ENCODE measurements at places on chromosomes 7 and 10.

DNA sequence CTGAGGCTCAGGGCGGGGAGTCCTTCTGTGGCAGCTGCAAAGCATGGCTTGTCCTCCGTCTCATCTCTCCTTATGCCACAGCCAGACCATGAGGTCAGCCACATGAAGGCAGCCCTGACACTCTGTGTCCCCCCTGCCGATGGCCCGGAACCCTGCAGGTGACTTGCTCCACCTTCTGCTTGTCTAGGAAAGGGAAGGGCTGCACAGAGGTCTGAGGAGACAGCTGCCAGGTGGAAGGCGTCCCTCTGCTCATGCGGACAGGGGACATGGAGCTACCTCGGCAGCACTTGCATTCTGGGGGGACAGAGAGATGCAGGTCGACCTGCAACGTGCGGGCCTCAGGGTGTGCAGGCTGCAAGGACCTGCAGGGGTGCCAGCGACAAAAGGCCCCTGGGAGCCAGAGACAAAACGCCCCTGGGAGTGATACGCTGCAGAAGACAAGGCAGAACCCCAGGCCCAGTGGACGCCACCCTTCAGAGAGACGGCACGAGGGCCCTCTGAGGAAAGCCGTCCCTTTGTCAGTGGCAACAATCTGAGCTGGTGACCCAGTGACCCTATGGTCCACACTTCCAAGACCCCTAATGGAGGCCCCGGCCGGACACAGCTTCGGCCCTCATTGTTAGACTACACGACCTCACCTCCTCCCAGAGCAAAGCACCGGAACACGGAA lies 205.2 kb upstream of the PPP2R2D start:
- DNase-seq = no peak

GRCh38 chr10:123151737-123152135 lies 2.5 kb upstream of the BUB3 start:
- DNase-seq = no peak

DNA sequence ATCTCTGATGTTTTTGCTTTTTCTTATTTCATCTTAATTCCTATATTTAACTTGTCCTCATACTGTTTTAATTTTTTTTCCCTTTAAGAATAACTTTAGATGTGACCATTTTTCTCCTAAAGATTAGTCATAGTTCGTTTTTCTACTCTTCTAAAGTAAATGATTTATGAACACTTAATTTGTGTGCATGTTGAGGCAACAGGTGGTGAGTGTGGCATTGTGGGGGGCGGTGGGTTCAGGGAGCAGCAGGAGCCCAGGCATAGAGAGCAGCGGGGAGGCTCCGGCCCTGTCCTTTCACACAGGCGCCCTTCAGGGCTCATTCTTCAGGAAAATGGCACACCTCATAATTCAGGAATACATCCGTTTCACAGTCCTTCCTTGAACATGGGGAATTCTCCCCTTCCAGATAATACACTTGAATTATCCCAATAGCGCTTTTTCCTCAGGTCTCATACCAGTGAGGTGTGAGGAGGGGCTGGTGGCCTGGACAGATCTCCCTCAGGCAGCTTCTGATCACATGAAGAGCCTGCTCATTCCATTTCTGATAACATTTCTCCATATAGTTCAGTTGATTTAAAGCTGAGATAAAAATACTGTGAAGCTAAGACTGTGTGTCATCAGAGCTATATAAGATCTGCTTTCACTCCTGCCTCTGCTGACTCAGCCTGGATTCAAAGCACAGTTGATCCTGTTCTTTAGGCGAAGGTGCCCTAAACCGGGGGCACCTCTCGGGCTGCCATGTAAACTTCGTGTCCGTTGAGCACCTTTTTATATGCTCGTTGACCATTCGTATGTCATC lies 40.2 kb downstream of the CUL1 start:
- no peak for DNase-seq

DNA sequence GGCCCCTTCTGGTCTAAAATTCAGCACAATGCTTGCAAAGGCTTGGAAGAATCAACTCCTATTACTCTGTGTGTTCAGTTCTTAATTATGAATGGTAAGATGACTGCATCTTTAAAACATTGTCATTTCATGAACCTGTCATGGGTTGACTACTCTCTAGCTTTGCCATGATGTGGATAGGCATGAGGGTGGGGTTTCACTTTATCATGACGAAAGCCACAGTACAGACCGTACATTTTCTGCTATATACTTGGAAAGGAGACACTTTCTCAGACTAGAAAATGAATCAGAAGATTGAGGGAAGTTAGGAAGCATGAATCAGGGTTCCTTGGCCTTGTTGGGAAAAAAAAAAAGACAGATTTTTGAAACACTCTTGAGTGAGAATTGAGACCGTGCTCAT lies 19.7 kb upstream of the MSRB2 start:
- DNase-seq = no peak

DNA sequence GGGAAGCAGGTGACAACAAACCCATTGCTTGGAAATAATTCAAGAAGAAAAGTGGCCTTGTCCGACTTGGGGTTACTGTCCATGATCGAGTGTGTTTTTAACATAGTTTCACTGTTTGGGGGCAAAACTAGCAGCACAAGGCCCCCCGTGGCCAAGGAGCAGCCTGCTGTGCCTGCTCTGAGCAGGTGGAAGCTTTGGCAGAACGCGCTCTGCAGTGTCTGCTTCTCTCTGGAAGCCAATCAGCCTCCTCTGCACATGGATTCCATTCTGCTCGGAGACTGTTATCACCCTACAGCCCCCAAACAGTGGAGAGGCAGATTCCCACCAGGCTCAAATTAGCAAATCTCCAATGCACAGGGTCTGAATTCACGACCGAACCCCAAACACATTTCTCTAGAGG lies 7.3 kb upstream of the TCERG1L start:
- no peak for DNase-seq

DNA sequence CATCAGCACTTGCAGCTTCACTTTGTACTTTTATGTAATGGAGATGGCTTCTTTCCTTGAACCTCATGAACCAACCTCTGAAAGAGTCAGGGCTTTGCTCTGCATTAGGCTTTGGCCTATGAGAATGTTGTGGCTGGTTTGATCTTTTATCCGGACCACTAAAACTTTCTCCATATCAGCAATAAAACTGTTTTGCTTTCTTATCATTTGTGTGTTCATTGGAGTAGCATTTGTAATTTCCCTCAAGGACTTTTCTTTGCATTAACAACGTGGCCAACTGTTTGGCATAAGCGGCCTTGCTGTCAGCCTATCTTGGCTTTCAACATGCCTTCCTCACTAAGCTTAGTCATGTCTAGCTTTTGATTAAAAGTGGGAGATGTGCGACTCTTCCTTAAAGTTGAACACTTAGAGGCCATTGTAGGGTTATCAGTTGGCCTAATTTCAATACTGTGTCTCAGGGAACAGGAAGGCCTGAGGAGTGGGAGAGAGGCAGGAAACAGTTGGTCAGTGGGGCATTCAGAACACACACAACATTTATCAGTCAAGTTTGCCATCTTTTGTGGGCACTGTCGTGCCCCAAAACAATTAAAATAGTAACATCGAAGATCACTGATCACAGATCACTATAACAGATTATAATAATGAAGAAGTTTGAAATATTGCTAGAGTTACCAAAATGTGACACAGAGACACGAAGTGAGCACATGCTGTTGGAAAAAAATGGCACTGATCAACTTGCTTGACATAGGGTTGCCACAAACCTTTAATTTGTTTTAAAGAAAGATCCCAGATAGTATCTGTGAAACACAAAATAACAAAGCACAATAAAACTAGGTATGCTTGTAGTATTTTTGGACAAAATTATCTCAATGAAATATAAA lies 64.7 kb downstream of the NRF1 start:
- DNase-seq = no peak

GRCh38 chr7:118689403-118689802 lies 464.9 kb downstream of the ANKRD7 start:
- DNase-seq = no peak

DNA sequence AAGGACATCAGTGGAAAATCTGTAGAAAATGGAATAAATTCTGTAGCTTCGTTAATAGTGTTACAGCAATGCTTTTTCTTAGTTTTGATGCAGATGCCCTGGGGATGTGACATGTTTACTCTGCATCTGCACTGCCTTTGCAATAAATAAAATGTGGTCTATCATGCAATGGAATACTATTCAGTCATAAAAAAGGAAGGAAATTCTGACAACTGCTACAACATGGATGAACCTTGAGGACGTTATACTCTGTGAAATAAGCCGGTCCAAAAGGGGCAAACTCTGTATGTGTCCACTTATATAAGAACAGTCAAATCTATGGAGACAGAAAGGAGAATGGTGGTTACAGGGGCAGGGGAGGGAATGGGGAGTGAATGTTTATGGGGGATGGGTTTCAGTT lies 13.5 kb downstream of the GRIFIN start:
- no peak for DNase-seq

GRCh38 chr10:117431160-117431559 lies 55.9 kb upstream of the PDZD8 start:
- DNase-seq = no peak

- DNase-seq = no peak
Measured at GRCh38 chr10:119526621-119527592, 15.6 kb downstream of the RGS10 start.

GRCh38 chr7:140551355-140552239 lies 72.3 kb upstream of the MKRN1 start:
- no peak for DNase-seq

DNA sequence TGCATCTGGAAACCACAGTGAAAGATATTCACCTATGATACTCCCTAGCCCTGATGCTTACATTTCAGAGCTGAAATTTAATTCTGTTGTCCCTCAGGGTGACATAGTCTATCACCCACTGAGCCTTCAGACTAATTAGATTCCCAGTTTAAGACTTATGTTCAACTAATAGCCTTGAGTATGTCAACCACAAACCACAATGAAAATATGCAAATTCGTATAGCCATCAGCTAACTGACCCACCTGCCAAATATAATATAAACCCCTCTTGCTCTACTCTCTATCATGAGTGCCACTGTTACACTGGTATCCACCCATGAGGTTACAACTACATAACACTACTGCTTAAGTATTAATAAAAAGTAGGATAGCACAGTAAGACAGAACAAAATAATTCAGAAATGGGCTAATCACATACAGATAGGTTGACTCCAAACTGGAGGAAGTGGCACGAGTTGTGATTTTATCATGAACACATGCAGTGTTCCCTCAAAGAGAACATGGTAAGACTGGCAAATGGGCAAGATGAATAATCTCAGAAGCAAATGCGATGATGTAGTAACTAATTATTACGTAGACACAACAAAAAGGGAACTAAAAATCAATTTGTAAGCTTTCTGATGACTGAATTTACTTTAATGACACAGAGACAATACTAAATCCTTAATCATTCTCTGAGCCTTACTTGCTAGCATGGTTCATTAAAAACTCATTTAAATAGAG lies 290.6 kb downstream of the PARD3 start:
- DNase-seq = no peak

DNA sequence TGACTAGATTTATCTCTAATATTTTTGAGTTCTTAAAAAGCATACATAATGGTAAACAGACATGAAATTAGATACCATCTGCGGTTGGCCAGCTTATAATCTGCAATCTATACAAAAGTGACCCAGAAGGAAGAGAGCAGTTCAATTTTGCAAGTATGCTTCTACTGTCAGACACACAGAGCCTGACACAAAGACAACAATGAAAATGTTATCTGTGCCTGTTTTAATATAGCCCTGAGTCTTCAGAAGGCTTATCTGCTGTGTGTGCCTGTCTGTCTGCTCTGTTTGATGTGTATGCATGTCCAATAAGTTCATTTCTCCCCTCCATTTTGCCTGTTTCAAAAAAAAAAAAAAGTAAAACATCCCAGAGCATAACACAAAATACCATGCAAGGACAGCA lies 73.3 kb upstream of the FHIP2A start:
- DNase-seq = no peak

GRCh38 chr10:114753126-114753525 lies 68.5 kb upstream of the FHIP2A start:
- no peak for DNase-seq

GRCh38 chr7:51970961-51971665 lies 654.5 kb upstream of the COBL start:
- DNase-seq = no peak

GRCh38 chr7:3634396-3634795 lies 333.3 kb downstream of the SDK1 start:
- DNase-seq = no peak

- no peak for DNase-seq
Measured at GRCh38 chr10:68792115-68792514, 35.2 kb upstream of the STOX1 start.

GRCh38 chr7:94883616-94884015 lies 23.8 kb upstream of the PPP1R9A start:
- DNase-seq = no peak

DNA sequence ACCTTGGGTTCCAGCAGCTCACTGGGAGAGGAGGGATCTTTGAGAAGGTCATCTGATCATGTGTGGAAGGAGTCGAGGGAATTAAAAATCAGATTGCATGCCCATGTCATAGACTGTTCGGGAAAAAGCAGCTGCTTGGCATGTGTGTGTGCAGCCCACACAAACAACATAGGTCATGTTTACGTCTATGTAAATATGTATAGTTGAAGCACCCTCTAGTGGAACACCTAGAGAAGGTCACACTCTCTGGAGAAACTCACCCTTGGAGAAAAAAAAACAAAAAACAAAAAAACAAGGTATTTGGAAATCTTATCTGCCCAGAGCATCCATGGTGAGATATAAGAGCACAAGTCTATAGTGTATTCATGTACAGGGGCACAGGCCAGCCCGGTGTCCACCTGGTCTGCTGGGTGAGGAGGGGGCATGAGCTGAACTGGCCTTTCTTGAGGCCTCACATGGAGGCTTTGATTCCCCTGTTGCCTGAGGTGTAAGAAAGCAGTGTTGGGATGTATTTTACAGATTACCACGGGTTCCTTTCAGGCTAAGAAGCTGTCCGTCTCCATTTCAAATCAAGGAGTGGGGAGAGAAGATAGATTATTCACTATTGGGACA lies 98.0 kb downstream of the NPY start:
- DNase-seq = no peak

DNA sequence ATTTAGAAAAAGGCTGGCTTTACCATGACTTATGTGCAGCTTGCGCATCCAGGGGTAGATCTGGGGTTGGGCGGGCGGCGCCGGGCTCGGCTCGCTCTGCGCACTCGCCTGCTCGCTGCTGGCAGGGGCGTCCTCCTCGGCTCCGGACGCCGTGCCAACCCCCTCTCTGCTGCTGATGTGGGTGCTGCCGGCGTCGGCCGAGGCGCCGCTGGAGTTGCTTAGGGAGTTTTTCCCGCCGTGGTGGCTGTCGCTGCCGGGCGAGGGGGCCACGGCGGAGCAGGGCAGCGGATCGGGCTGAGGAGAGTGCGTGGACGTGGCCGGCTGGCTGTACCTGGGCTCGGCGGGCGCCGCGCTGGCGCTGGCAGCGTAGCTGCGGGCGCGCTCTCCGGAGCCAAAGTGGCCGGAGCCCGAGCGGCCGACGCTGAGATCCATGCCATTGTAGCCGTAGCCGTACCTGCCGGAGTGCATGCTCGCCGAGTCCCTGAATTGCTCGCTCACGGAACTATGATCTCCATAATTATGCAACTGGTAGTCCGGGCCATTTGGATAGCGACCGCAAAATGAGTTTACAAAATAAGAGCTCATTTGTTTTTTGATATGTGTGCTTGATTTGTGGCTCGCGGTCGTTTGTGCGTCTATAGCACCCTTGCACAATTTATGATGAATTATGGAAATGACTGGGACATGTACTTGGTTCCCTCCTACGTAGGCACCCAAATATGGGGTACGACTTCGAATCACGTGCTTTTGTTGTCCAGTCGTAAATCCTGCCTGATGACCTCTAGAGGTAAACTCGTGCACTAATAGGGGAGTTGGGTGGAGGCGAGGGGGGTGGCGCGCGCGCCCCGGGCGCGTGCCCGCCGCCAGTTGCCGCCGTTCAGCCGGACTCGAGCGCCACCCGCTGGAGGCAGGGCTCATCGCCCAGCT lies at the start of gene HOXA5:
TSS of gene HOXA5 (minus strand) at position 659 of the 927 bp plus-strand sequence. CDS start at position 585, 74 bp downstream.
- peak; percentile 84 for DNase-seq
